ENCODE measurements at places on chromosomes 5 and 9. TPM values are rescaled to one million over a fixed set of nuclear protein-coding genes. Genes with fewer than 3 reads are reported as not detected.

Gene FNIP1
- total RNA-seq: 52.9 TPM

Gene GRM6
- not detected for total RNA-seq

Gene KCNIP1
- 5.6 TPM for total RNA-seq

Gene CMYA5
- 15.8 TPM for total RNA-seq

Gene FRRS1L
- 10.9 TPM for total RNA-seq

Gene EPB41L4B
- 0.37 TPM for total RNA-seq

DNA sequence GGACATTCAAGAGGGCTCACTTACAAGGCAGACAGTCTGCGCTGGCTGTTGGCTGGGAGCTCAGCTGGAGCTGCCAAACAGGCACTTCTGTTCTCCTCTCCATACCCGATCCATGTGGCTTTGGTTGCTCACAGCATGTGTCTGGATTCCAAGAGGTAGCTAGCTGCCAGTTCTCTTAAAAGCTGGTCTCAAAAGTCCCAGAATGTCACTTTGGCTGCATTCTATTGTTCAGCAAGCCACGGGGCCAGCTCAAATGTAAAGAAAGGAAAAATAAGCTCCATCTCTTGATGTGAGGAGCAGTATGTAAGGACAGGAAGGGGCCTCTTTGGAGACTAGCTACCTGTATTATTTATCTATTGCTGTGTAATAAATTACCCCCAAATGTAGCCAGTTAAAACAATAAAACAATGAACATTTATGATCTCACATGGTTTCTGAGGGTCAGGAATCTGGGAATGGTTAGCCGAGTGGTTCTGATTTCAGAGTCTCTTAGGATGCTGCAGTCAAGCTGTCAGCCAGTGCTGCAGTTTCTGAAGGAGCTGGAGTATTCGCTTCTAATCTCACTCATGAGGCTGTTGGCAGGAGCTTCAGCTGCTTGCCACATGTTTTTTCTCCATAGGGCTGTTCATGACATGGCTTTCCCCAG, 112.7 kb upstream of the CLINT1 start:
- H3K27ac ChIP-seq: peak overlapping the region; percentile 51
- H3K36me3 ChIP-seq: no peaks in the 10 kb centered on the region
- H3K27me3 ChIP-seq: no peaks in the 10 kb centered on the region
- H3K4me1 ChIP-seq: no peaks in the 10 kb centered on the region
- peak; percentile 39 for DNase-seq
- no peak overlapping the region for H3K4me3 ChIP-seq

DNA sequence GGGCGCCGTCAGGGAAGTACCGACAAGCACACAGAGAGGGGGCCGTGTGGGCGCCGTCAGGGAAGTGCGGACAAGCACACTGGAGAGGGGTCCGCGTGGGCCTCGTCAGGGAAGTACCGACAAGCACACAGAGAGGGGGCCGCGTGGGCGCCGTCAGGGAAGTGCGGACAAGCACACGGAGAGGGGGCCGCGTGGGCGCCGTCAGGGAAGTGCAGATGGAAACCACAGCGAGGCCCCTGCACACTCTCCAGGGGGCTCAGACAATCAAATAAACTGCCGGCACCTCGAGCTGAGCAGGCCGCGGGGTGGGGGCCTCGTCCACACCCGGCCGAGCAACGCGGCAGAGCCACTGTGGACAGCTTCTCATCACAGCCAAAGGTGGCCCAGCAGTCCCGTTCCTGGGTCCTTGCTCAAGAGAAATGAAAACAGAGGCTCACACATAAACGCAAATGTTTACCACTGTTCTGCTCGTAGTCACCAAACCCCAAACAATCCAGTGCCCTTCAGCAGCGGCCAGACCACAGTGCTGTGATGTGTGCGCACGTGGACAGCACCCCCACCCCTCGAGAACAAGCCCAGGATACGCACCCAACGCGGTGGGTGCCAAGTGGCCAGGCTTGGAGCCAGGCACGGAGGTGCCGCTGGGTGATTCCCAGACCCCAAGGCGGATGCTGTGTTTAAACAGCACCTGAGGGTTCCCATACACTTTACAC, 24.7 kb downstream of the TPPP start:
- H3K27me3 ChIP-seq: no peaks in the 10 kb centered on the region
- no peaks in the 10 kb centered on the region for H3K36me3 ChIP-seq
- H3K4me3 ChIP-seq: no peak overlapping the region
- no peaks in the 10 kb centered on the region for H3K4me1 ChIP-seq
- no peak overlapping the region for H3K27ac ChIP-seq

DNA sequence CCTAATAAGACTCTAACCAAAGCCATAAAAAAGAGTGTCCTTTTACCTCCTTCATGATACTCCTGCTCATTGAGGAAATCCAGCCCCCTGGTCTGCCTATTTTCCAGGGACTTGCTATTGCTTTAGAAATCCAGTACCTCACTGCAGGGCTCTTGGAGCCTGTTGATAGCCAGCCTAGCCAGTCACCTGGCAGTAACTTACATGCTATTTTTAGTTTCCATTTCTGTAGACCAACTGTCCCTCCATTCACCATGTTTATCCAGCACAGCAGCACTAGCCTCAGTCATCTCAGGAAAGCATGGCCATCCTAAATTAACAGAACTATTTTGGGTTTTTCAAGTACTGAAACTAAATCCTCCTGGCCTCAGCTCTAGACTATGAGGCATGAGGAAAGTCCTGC, 91.5 kb upstream of the PHF24 start:
- DNase-seq: no peak
- H3K27ac ChIP-seq: no peak overlapping the region
- no peak overlapping the region for H3K4me3 ChIP-seq
- H3K4me1 ChIP-seq: no peaks in the 10 kb centered on the region
- no peaks in the 10 kb centered on the region for H3K36me3 ChIP-seq

DNA sequence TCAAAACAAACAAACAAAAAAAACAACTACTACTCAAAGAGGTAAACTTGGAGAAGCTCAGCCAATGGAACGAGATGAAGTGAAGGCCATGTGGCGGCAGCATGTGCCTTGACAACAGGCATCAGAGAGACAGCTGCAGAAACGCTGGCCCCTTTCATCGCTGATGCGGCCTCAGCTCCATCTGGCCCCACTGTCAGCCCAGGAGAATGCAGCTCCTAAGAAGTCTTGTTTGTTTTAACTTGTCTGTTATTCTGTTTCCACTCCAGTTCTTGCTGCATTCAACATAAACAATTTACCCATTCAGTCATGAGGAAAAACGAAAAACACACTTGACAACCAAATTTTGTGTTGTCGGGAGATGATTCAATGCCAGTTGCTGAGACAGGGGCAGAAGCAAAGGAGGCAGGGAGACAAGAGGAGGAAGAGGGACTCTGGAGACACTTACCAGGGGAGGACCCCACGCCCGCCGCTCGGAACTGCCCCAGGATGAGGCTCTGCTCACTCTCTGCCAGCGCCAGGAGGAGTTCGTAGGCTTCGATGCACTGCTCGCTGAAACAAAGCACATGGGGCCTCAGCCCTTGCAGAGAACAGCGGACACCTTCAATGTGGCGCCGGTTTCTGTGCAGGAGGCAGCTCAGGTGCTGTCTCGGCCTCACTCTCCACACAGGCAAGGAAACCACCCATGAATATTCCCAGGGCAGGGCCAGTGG, 91.2 kb downstream of the DCP2 start:
- DNase-seq: no peak
- H3K4me3 ChIP-seq: no peak overlapping the region
- no peaks in the 10 kb centered on the region for H3K4me1 ChIP-seq
- H3K36me3 ChIP-seq: no peaks in the 10 kb centered on the region

GRCh38 chr9:87567001-87567400, 69.3 kb downstream of the DAPK1 start:
- H3K4me3 ChIP-seq: no peak overlapping the region
- no peak for DNase-seq
- H3K36me3 ChIP-seq: no peaks in the 10 kb centered on the region
- H3K27me3 ChIP-seq: no peaks in the 10 kb centered on the region
- H3K4me1 ChIP-seq: no peaks in the 10 kb centered on the region

DNA sequence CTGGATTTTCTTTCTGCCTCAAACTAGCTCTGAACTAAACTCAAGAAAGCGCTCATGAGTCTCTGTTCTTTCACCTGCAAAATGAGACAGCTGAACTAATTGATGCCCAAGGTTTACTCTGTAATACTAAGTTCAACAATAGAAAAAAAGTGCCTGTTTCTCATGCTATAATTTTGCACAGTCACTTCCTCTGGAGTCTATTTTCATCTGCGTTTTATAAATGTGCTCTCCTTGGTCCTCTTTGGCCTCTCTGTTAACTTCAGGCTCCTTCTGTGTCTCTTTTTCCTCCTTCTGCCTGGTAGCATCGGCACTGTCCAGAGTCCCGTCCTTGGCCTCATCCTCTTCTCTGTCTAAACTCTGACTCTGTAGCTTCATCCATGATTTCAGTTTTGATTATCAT, 311.9 kb upstream of the TLE4 start:
- no peaks in the 10 kb centered on the region for H3K36me3 ChIP-seq
- no peak for DNase-seq
- H3K27ac ChIP-seq: no peak overlapping the region
- no peak overlapping the region for H3K4me3 ChIP-seq
- no peaks in the 10 kb centered on the region for H3K27me3 ChIP-seq

DNA sequence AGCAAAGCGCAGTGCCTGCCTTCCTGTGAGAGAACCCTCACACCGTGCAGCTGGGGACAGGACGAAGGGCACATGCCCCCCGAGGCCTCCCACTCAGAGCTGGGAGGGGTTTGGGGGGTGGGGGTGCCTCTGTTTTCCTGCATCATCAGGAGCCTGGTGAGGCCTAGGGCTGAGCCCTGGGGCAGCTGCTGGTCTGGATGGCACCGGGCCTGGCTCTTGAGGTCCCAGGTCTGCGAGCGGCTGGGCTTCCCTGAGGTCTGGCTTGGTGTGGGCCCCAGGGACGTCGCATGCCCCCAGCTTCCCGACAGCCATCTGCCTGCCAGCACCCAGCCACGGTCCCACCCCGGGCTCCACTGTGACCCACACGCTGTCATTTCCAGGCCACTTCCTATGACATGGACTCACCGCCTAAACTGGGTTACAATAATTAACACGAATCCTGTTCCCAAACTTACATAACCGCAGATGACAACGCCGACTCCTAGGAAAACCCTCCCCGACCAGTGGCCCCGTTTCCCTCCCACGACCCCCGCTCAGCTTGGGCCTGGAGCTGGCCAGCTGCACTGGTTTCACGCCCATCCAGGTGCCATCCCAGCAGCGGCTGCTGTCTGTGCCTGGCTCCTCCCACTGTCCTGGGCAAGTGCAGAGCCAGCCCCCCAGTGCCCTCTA, 8.7 kb downstream of the NACC2 start:
- DNase-seq: no peak
- peak overlapping the region; percentile 27 for H3K27ac ChIP-seq
- H3K36me3 ChIP-seq: no peaks in the 10 kb centered on the region
- peaks cover 54% of the 10 kb centered on the region for H3K4me1 ChIP-seq
- no peaks in the 10 kb centered on the region for H3K27me3 ChIP-seq

DNA sequence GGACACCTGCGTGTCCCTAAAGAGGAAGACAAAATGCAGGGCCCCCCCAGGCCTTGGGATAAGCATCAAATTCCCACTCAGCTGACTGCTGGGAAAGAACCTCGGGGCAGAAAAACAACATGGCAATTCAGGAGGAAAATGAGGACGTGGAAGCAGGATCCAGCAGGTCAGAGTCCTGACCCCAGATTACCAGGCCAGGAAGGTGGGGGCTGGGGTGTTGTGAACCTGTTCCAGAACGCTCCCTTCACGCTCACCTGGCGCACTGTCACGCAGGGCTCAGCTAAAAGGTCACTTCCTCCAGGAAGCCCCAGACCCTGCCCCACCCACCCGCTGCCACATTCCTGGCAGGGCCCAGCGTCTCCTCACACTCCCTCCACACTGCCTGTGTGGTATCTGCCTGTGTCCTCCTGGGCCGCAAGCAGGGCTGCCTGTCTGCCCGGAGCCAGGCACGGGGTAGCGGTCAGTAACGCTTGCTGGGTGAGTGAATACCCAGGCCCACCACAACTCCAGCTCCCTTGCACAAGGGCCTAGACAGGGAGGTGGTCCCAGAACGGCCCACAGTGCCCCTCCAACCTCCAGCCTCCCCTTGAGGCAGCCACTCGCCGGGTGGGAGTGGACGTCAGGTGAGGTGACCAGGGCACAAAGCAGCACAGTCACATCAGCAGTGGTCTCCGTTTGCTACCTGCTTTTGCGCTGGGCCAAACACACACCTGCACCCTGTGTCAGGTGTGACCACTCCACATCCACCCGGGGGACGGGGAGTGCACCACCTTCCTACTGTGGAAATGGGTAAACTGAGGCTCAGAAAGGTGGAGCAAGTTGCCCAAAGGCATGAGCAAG, 18.1 kb downstream of the VAV2 start:
- no peak overlapping the region for H3K4me3 ChIP-seq
- no peak for DNase-seq
- H3K36me3 ChIP-seq: no peaks in the 10 kb centered on the region
- no peak overlapping the region for H3K27ac ChIP-seq
- H3K4me1 ChIP-seq: no peaks in the 10 kb centered on the region

GRCh38 chr9:81849631-81850259, 78.5 kb upstream of the SPATA31D4 start:
- no peaks in the 10 kb centered on the region for H3K4me1 ChIP-seq
- DNase-seq: no peak
- no peak overlapping the region for H3K27ac ChIP-seq
- no peak overlapping the region for H3K4me3 ChIP-seq
- H3K36me3 ChIP-seq: no peaks in the 10 kb centered on the region
- no peaks in the 10 kb centered on the region for H3K27me3 ChIP-seq

- no peak overlapping the region for H3K27ac ChIP-seq
- H3K4me3 ChIP-seq: no peak overlapping the region
- DNase-seq: no peak
- H3K27me3 ChIP-seq: no peaks in the 10 kb centered on the region
These were observed 609.6 kb downstream of the TAF11L14 start for GRCh38 chr5:18243846-18244245.
